ENCODE measurements at places on chromosomes 3 and 15. TPM values are rescaled to one million over a fixed set of nuclear protein-coding genes. Genes with fewer than 3 reads are reported as not detected.

The DNAH12 gene
- total RNA-seq: 0.10 TPM

The ARL14 gene
- not detected for total RNA-seq

- H3K27ac ChIP-seq: no peak overlapping the region
- H3K27me3 ChIP-seq: peaks cover 8% of the 10 kb centered on the region
- H3K4me3 ChIP-seq: no peak overlapping the region
- H3K4me1 ChIP-seq: peaks cover 3% of the 10 kb centered on the region
- peak; percentile 22 for DNase-seq
- H3K36me3 ChIP-seq: no peaks in the 10 kb centered on the region
These were observed 39.3 kb downstream of the RHCG start for GRCh38 chr15:89457086-89457485.

DNA sequence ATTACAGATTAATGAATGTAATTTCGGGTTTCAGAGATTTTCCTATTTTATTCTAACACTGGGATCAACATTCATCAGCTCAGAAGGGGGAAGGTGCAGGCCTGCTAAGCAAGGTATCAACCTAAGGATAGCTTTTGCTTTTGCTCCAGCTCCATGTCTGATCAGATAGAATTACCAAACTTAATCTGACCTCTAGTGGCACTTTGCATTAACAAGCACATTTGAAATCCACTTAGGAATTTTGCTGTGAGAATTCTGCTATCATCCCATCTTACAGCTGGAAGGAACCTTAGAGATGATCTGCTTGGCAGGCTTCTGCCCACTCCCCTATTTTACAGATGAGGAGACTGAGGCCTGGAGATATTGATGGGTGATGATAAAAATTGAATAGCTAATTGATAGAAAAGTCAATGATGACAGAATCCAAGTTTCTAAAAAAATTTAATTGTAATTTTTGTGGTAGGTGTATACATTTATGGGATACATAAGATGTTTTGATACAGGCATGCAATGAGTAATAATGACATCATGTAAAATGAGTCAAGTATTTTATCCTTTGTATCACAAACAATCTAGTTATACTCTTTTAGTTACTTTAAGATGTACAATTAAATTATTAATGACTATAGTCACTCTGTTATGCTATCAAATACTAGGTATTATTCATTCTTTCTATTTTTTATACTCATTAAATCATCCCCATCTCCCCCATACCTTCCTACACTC, 209.2 kb upstream of the ZPLD1 start:
- peaks cover 32% of the 10 kb centered on the region for H3K4me1 ChIP-seq
- peaks cover 12% of the 10 kb centered on the region for H3K27me3 ChIP-seq
- H3K4me3 ChIP-seq: no peak overlapping the region
- no peaks in the 10 kb centered on the region for H3K36me3 ChIP-seq
- peak; percentile 20 for DNase-seq

The SGO1 gene
- total RNA-seq: 42.4 TPM

The PIGBOS1 gene
- total RNA-seq: 11.4 TPM

DNA sequence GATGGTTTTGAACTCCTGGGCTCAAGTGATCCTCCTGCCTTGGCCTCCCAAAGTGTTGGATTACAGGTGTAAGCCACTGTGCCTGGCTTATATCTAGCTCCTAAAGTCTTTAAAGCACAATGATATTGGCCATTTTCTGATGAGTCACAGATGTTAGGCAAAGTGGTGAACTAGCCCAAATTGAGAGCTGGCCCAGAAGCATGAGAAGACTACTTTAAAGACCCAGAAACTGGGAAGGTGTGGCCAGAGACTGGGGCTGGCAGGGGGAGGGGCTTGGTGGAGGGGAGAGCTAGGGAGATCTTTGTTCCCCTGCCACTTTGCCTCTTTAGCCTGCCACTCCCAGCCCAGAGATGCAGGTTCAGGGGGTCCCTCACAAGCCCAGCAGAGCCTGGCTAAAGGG, 21.6 kb downstream of the CHRNA3 start:
- no peaks in the 10 kb centered on the region for H3K4me1 ChIP-seq
- no peak overlapping the region for H3K4me3 ChIP-seq
- no peaks in the 10 kb centered on the region for H3K36me3 ChIP-seq

DNA sequence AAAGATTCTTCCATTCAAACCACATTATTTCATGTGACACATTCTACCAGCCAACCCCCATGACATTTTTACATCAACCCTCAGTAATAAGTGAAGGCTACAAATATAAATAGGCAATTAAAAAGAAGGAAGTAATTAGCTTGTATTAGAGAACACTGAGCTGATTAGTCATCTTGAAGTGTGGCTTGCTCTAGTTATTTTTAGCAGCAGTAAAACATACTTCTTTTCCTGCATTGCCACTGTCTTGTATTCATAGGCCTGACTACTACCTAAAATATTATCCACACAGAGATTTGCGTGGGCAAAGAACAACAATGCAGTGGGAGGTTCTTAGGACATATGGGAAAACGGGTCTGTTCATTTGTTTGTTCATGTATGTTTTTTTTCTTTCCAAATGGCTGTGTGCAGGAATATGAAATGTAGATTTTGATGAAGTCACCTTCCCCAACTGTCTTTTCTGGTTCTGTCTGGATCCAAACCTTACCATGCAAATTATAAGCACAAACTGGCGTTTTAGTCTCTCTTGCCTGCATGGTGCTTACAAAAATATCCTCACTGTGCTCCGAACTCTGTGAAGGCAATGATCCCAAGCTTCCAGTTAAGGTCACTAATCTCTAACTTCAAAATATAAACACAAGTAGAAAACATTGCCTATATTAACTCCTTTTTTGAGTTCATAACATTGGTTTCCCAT, 31.5 kb upstream of the TM4SF4 start:
- no peak for DNase-seq
- no peak overlapping the region for H3K27ac ChIP-seq
- H3K4me1 ChIP-seq: no peaks in the 10 kb centered on the region
- no peaks in the 10 kb centered on the region for H3K36me3 ChIP-seq

GRCh38 chr3:1456781-1457311, 364.0 kb downstream of the CNTN6 start:
- no peaks in the 10 kb centered on the region for H3K36me3 ChIP-seq
- H3K4me1 ChIP-seq: no peaks in the 10 kb centered on the region
- no peak for DNase-seq
- H3K27me3 ChIP-seq: no peaks in the 10 kb centered on the region

DNA sequence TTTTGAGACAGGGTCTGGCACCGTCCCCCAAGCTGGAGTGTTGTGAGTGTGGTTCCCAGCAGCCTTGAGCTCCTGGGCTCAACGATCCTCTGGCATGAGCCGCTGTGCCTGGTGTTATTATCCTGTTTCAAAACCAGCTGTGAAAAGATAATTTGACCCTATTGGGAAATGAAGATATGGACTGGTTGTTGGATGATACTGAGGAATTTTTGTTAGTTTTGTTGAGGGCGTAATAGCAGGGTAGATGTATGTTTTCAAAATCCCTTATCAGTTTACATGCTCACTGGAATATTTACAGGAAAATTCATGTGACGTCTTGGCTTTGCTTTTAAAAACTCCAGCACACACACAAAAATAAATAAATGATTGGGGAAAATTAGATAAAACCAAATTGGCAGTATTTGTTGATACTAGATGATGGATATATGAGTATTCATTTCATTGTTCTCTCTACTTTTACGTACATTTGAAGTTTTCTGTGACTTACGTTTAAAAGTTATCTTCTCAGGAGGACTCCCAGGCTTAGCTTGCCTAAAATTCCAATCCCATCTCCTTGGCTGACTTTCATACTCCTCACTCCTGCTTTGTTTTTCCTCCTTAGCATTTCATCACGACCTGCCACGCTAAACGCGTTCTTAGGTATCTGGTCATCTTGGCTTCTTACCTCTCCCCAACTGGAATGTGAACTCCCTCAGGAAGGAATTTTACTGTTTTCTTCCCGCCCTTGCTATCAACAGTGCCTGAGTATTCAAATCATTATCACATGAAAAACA, 56.8 kb upstream of the TFRC start:
- DNase-seq: no peak
- H3K4me1 ChIP-seq: peaks cover 17% of the 10 kb centered on the region
- H3K36me3 ChIP-seq: no peaks in the 10 kb centered on the region
- no peak overlapping the region for H3K27ac ChIP-seq
- peaks cover 3% of the 10 kb centered on the region for H3K27me3 ChIP-seq

DNA sequence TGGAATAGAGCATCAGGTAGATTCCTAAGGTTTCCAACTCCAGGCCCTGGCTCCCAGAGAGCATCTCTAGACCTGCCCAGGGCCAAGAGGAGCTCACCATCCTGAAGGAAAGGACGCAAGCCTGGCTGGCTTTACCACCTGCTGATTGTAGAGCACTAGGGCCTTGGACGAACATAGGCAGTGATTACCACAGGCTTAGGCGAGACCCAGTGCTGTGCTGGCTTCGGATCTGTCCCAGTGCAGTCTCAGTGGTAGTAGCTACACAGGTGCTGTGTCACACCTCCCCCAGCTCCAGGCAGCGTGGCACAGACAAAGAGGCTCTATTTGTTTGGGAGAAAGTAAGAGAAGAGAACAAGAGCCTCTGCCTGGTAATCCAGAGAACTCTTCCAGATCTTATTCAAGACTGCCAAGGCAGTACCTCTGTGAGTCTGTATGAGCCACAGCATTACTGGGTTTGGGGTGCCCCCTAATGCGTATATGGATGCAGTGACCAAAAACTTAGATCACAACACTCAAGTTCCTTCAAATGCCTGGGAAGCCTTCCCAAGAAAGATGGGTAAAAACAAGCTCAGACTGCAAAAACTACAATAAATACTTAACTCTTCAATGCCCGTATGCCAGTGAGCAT, 25.4 kb downstream of the ISG20 start:
- peak; percentile 65 for DNase-seq
- peaks cover 10% of the 10 kb centered on the region for H3K4me1 ChIP-seq
- peaks cover 12% of the 10 kb centered on the region for H3K27me3 ChIP-seq
- H3K27ac ChIP-seq: peak overlapping the region; percentile 64
- H3K36me3 ChIP-seq: peaks cover 2% of the 10 kb centered on the region

DNA sequence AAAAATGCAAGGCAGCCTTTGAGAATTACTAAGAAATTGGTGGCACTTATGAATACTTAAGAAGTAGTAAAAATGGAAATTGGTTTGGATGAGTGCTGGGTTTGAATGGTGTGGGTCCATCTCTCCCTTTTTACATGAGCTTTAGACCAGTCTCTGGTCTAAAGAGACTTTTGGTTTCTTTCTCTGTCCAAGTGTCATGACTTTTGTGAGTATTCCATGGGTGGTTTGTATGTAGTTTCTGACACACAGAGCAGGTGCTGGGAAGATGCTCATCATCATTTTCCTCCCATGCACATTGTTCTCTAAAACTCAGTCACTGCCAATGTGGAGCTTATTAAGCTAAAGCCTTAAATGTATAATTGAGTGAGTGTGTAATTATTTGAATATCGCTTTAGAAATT, 63.5 kb downstream of the KAT2B start:
- peak overlapping the region; percentile 82 for H3K27ac ChIP-seq
- H3K36me3 ChIP-seq: peaks cover 59% of the 10 kb centered on the region
- H3K27me3 ChIP-seq: no peaks in the 10 kb centered on the region
- H3K4me1 ChIP-seq: peaks cover 78% of the 10 kb centered on the region
- DNase-seq: no peak
- peak overlapping the region; percentile 37 for H3K4me3 ChIP-seq

GRCh38 chr3:15512166-15512565, 9.3 kb downstream of the COLQ start:
- peaks cover 13% of the 10 kb centered on the region for H3K4me1 ChIP-seq

The TMEM202 gene
- not detected for total RNA-seq

DNA sequence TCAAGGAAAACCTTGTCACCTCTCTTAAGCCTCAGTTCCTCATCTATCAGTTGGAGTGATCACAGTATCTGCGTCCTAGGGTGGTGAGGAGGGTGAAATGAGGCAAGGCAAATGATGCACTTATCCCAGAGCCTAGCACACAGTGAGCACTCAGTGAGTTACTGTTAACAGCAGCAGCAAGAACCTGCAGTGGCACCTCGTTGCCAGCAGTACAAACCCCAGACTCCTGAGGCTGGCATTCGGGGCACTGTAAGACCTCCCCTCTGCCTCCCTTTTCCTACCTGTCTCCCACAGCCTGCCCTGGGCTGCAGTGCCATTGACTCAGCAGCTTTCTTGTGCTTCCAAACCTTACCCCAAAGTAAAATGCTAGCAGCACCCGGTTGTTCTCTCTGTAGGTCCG, 82.9 kb upstream of the EIF1B start:
- DNase-seq: no peak
- no peak overlapping the region for H3K4me3 ChIP-seq
- H3K4me1 ChIP-seq: no peaks in the 10 kb centered on the region
- no peak overlapping the region for H3K27ac ChIP-seq
- no peaks in the 10 kb centered on the region for H3K27me3 ChIP-seq
- H3K36me3 ChIP-seq: no peaks in the 10 kb centered on the region

GRCh38 chr3:78076379-78076778, 1036.5 kb downstream of the ROBO2 start:
- no peak for DNase-seq
- H3K27me3 ChIP-seq: no peaks in the 10 kb centered on the region
- no peak overlapping the region for H3K27ac ChIP-seq
- no peaks in the 10 kb centered on the region for H3K4me1 ChIP-seq
- no peak overlapping the region for H3K4me3 ChIP-seq
- H3K36me3 ChIP-seq: no peaks in the 10 kb centered on the region

GRCh38 chr3:38583688-38584087, 65.8 kb downstream of the SCN5A start:
- H3K27ac ChIP-seq: no peak overlapping the region
- H3K4me1 ChIP-seq: no peaks in the 10 kb centered on the region
- H3K36me3 ChIP-seq: no peaks in the 10 kb centered on the region

GRCh38 chr3:13025778-13026518, 47.3 kb downstream of the IQSEC1 start:
- H3K4me3 ChIP-seq: no peak overlapping the region
- H3K4me1 ChIP-seq: no peaks in the 10 kb centered on the region
- H3K27ac ChIP-seq: no peak overlapping the region
- no peak for DNase-seq
- H3K27me3 ChIP-seq: no peaks in the 10 kb centered on the region
- no peaks in the 10 kb centered on the region for H3K36me3 ChIP-seq

DNA sequence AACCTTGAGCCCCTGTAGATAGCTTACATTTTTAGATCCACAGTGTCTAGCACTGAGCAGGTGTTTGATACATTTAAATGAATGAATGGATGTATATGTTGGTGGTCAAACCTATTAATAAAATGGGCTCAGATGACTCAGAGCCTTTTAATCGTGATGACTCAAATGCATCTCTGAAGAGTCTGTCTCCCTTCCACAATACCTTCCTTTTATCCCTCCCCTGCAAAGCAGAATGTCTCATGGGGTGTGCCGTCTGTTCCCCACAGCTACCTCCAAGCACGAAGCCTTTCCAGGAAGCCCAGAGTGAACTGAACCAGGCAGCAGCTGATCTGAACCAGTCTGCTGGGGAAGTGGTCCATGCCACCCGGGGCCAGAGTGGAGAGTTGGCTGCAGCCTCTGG, 303.5 kb upstream of the TPM1 start:
- no peaks in the 10 kb centered on the region for H3K4me1 ChIP-seq
- peaks cover 2% of the 10 kb centered on the region for H3K27me3 ChIP-seq
- H3K27ac ChIP-seq: no peak overlapping the region
- no peak overlapping the region for H3K4me3 ChIP-seq

The NUSAP1 gene
- total RNA-seq: 310 TPM

GRCh38 chr3:60707452-60708020, 543.7 kb downstream of the FHIT start:
- H3K36me3 ChIP-seq: no peaks in the 10 kb centered on the region
- DNase-seq: no peak
- no peaks in the 10 kb centered on the region for H3K27me3 ChIP-seq
- no peaks in the 10 kb centered on the region for H3K4me1 ChIP-seq
- H3K4me3 ChIP-seq: no peak overlapping the region

The IL5RA gene
- not detected for total RNA-seq

The PLSCR2 gene
- total RNA-seq: not detected

All from activated CD4-positive, alpha-beta T cell treated with anti-CD3 and anti-CD28 coated beads, Interleukin-2, amount 10 ng/mL, durations not matched to agents 7 days and 5 days (primary cell).